ENCODE measurements at places on chromosomes 1 and 21. TPM values are rescaled to one million over a fixed set of nuclear protein-coding genes. Genes with fewer than 3 reads are reported as not detected.

SPATA17 gene
- 1.2 TPM for total RNA-seq

AGMAT gene
- total RNA-seq = 0.13 TPM

SYPL2 gene
- total RNA-seq = 12.3 TPM

TTC24 gene
- not detected for total RNA-seq

GLIS1 gene
- 0.44 TPM for total RNA-seq

MIXL1 gene
- total RNA-seq = not detected

ATG4C gene
- total RNA-seq = 9.9 TPM

C1orf87 gene
- not detected for total RNA-seq

GRCh38 chr1:22542886-22543285 is 20.4 kb upstream of the EPHA8 start:
- no peak for DNase-seq

- DNase-seq = no peak
Observed at GRCh38 chr1:147611586-147611985, 58.7 kb downstream of the ACP6 start.

GRCh38 chr1:18578271-18578670 is 52.4 kb upstream of the PAX7 start:
- no peak for DNase-seq

GRCh38 chr21:38249696-38250278 is 7.0 kb upstream of the KCNJ15 start:
- no peak for DNase-seq

GRCh38 chr1:42125552-42125951 is 27.7 kb upstream of the GUCA2B start:
- DNase-seq = no peak

GRCh38 chr1:116253566-116254382 is 119.3 kb upstream of the ATP1A1 start:
- DNase-seq = no peak
